Lung microvascular endothelial cell (primary cell): ENCODE measurements at places on chromosomes 2 and 18. TPM values are rescaled to one million over a fixed set of nuclear protein-coding genes. Genes with fewer than 3 reads are reported as not detected.

The FBXO41 gene
- under 0.01 and 0.22 TPM in 2 replicates for total RNA-seq

- no peak for DNase-seq
Measured at GRCh38 chr2:178886006-178886405, 78.8 kb upstream of the TTN start.

DNA sequence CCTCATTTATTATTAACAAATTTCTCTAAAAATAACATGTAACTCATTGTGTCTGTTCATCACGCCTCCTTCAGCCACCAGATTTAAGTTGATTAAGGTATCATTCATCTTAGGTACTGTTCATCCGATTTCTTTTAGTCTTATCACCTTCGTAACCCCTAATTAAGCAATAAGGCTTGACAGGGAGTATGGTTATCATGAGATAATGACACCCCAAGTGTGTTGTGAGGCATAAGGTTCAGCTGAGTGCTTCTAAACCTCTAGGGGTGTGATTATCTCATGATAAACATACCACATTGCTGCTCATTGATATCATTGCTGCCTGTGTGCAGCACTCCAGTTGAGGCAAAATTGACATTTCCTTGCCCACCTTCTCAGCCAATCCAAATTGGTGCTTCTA, 158.9 kb upstream of the BOD1L2 start:
- no peak for DNase-seq

GRCh38 chr18:61551586-61551985, 218.4 kb downstream of the CDH20 start:
- peak; percentile 85 for DNase-seq

DNA sequence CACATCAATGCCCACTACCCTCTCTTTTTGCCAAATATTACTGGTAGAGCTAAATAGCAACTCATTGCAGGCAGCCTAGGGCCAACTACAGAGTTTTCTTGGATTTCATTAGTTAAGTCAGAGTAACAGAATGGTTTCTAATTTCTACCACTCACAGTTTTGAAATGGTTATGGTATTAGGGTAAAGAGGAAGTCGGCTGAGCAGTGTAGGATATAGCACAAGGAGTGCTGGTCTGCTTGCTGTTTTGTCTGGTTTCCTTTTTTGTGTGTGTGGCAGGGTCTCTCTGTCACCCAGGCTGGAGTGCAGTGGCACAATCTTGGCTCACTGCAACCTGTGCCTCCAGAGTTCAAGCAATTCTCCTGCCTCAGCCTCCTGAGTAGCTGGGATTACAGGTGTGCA, 289.2 kb upstream of the CCDC68 start:
- DNase-seq: no peak

DNA sequence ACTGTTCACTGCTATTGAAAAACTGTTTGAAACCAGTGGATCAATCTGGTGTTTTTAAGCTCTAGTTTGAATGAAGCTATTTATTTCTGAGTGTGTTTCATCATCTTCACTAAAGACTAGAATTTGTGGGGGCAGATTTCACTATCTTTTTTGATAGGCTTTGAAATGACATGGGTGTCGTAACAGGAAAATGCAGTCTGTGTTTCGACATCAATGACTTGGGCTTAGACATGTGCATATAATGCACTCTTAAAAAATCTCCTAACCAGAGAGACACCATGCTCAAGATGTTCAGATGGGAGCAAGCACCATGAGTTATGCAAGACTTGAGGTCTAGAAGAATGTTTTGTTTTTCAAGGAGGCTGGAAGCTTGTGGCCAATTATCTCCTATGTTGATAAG, 221.6 kb downstream of the GPD2 start:
- DNase-seq: no peak

The NEU2 gene
- not detected in 2 replicates for total RNA-seq
